Activated naive CD8-positive, alpha-beta T cell treated with anti-CD3 and anti-CD28 coated beads, Interleukin-2, amount 10 ng/mL, durations not matched to agents 7 days and 5 days (primary cell): ENCODE measurements at places on chromosomes 2 and 18.

- H3K4me3 ChIP-seq = no peak overlapping the region
- H3K4me1 ChIP-seq = peaks cover 26% of the 10 kb centered on the region
- H3K27me3 ChIP-seq = no peaks in the 10 kb centered on the region
- no peak for DNase-seq
- no peak overlapping the region for H3K27ac ChIP-seq
Measured at GRCh38 chr2:59882822-59883221, 670.6 kb downstream of the BCL11A start.

DNA sequence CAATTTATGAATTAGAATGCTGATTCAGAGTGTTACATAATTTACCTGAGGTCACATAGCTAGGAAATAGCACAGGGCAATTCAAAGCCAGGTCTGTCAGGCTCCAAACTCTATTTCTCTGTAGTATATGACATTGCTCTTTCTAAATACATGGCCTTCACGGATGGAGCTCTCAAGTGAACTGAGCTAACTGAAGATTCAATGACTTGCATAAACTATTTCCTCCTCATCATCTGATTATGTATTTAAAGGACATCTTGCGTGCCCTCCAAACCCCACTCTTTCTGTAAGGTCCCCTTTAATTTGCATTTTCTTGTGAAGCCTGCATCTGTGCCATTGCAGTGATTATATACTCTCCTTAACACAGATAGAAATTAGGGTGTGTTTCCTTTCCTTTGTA, 537.4 kb upstream of the VRK2 start:
- peaks cover 5% of the 10 kb centered on the region for H3K27me3 ChIP-seq
- no peak for DNase-seq
- H3K27ac ChIP-seq = no peak overlapping the region

- no peaks in the 10 kb centered on the region for H3K36me3 ChIP-seq
- H3K4me3 ChIP-seq = no peak overlapping the region
- no peak overlapping the region for H3K27ac ChIP-seq
- DNase-seq = no peak
- H3K27me3 ChIP-seq = no peaks in the 10 kb centered on the region
- H3K4me1 ChIP-seq = no peaks in the 10 kb centered on the region
Measured at GRCh38 chr2:20198001-20198400, 26.9 kb downstream of the SDC1 start.

- no peaks in the 10 kb centered on the region for H3K4me1 ChIP-seq
- no peak for DNase-seq
- H3K4me3 ChIP-seq = no peak overlapping the region
Measured at GRCh38 chr18:5388896-5389295, 93.4 kb upstream of the ZBTB14 start.

GRCh38 chr2:112004253-112004645, 50.8 kb upstream of the TMEM87B start:
- H3K4me3 ChIP-seq = no peak overlapping the region
- DNase-seq = no peak
- peaks cover 18% of the 10 kb centered on the region for H3K4me1 ChIP-seq
- H3K36me3 ChIP-seq = no peaks in the 10 kb centered on the region

DNA sequence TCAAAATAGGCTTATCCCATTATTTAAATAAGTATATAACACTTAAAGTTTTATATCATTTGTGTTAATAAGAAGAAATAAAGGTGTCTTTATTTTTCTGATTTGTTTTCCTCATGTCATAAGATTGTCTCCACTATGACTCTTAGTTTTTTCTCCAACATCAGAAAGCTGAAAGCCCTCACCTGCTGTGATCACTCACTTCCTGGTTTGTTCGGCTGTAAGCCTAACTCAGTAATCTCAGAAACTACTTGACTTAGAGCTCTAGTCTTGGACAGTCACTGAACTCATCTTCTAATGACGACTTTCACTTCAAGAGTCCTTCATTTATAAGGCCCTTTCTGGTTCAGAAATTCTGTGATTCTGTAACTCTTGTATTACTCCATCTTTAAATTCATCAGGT, 311.0 kb downstream of the ZEB2 start:
- H3K4me1 ChIP-seq = peaks cover 16% of the 10 kb centered on the region
- no peaks in the 10 kb centered on the region for H3K27me3 ChIP-seq
- no peak for DNase-seq
- peaks cover 28% of the 10 kb centered on the region for H3K36me3 ChIP-seq
